ENCODE measurements at places on chromosomes 2 and 18.

GRCh38 chr2:96946625-96947024, 39.8 kb downstream of the FAM178B start:
- DNase-seq = no peak

- no peak for DNase-seq
Measured at GRCh38 chr2:23761638-23762037, 165.3 kb downstream of the ATAD2B start.

GRCh38 chr2:5123582-5124196, 568.5 kb upstream of the SOX11 start:
- DNase-seq = no peak

DNA sequence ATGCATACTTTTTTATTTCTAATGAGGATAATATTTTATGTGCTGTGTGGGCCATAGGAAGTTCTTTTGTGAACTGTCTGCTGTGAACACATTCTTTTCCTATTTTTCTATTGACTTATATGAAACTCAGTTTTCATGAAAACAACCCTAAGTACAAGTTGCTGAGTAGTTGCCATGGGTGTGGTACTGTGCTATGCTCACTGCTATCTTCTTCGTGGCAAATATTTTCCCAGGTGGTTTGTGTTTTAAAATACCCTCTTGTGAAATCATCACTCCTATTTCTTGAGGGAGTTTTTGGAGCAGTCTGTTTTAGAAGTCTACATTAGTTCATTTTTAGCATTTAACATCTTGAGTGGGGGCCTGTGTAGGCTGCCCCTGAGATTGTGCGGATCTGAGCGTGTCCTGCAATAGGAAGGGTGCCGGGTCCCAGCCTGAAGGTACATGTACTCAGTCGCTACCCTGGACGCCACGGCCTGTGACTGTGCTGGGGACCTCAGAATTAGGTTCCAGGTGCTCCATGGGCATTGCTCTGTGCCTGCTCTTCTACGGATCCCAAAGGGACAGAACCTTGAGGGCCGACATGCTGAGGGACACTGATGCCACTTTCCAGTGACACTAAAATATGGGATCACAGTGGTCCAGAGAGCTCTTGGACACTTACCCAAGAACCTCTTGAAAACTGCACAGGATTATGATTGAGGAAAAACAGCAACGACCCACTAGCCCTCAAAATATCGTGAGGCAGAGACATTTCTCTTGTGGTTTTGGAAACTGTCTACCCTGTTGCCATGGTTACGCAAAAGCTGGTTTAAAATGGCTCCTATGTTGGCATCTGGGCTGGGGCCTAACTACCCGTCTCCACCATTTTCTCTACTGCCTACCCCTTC, 480.4 kb downstream of the TGIF1 start:
- DNase-seq = no peak

- no peak for DNase-seq
Measured at GRCh38 chr2:220913384-220913783, 658.7 kb downstream of the EPHA4 start.

DNA sequence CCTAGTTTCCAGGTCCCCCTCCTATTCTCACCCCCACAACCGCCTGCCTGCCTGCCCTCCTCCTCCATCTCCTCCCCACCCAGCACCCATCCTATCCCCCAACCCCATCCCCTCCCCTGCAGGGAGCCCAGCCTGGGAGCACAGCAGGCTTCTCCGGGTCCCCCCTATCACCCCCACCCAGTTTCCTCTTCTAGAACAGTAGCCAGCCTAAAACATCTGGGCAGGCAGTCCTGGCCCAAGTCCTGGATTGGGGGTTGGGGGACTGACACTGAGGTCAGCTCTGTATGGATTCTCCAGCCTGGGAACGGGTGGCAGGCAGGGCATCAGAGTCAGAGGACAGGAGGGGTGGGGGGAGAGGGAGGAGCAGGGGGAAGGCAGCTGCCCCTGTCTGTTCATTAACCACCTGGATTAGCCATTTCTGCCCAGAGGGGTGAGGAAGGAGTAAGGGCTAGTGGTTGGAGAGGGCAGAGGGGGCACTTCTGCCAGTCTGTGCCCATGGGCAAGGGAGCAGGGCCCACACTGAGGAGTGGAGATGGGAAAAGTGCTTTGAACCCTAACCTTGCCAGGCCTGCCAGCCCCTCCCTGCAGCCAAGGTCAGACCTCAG, 60.0 kb downstream of the TNS1 start:
- DNase-seq = no peak

GRCh38 chr18:34083910-34084535, 140.7 kb downstream of the NOL4 start:
- DNase-seq = no peak

GRCh38 chr2:88838165-88838635, 146.7 kb downstream of the RPIA start:
- DNase-seq = no peak

DNA sequence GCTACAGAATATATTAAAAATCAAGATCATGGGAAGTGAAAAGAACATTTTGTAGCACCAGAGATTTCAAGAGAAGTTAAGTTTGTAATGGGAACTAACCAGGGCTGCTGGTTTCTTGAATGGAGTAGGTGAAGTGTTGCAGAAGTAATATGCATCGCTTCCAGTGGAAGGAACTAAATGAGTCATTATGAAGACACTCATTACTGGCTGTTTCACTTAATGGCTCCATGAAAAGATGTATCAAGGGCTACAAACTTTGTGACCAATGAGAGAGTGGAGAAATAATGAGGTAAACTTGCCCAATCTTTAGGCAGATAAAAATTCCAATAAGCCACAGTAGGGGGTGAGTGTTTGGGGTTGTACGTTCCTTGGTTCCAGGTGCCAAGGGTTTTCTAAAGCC, 380.4 kb upstream of the POU3F3 start:
- DNase-seq = no peak

- DNase-seq = no peak
Measured at GRCh38 chr2:113255140-113256070, 23.3 kb downstream of the PAX8 start.

GRCh38 chr18:59148192-59148591, 8.5 kb downstream of the SEC11C start:
- no peak for DNase-seq

GRCh38 chr2:241771286-241772062, 5.1 kb upstream of the GAL3ST2 start:
- no peak for DNase-seq

- DNase-seq = no peak
Measured at GRCh38 chr18:60245096-60245495, 127.5 kb downstream of the MC4R start.

DNA sequence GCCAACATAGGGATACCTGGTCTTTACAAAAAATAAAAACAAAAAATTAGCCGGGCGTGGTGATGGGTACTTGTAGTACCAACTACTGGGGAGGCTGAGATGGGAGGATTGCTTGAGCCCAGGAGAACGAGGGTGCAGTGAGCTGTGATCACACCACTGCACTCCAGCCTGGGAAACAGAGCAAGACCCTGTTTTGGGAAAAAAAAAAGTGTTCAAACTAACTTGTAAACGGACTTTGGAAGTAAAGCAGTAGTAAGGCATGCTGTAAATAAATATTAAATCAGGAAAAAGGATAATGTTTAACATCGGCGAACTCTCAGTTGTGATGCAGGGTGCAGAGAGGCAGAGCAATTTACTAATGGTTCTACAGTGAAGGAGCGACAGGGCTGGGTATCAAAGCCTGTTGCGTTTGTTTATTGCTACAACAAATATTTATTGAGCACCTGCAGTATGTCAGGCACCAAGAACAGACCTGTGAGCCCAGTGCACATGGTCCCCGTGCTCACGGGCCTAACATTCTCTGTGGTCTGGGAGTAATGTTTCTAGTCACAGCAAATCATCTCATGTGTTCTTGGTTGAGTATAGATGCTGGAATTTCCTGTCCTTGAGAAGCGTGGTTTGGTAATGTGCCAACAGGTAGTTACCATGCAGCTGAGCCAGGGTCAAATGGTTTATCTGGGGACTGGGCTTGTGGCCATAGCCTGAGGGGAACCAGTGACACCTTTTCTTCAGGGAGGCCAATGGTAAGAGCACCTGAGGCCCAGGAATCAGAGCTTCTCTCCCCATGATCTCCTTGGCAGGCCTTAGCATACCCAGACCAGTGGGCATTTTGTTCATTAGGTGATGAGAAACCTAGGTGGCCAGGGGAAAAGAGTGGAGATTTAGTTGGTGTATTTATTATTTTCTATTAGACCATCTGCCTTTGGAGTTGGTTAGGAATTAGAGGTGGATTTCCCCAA, 27.9 kb upstream of the GREB1 start:
- no peak for DNase-seq

- no peak for DNase-seq
Measured at GRCh38 chr2:209146682-209147320, 277.0 kb upstream of the MAP2 start.

GRCh38 chr18:39705362-39705761, 2139.8 kb upstream of the CELF4 start:
- DNase-seq = no peak

GRCh38 chr2:223050188-223050587, 1.8 kb upstream of the KCNE4 start:
- DNase-seq = no peak

DNA sequence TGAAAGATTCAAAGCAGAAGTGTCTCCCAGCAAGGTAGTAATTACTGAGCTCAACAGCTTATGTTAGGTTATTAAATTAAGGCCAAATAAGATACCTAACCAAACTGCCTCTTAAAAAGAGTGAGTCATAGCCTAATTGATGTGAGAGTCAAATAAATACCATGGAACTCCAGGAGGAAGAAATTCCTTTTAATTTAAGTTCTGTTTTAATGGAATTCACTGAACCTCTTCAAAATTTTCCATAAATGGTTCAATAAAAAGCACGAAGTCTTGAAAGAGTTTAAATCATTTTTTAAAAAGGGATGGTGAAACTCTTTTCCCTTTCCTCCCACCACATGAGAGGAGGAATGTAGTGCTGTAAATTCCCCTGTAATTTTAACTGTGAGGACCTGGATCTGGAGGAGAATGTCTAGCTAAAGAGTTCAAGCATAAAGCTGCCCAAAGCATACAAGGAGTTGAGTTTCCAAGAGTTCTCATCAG, 180.8 kb upstream of the MMADHC start:
- DNase-seq = no peak

- DNase-seq = no peak
Measured at GRCh38 chr2:241850544-241851324, 8.0 kb downstream of the PDCD1 start.

- DNase-seq = no peak
Measured at GRCh38 chr2:150335596-150335995, 151.9 kb downstream of the RND3 start.

GRCh38 chr2:169300636-169301530, 61.5 kb downstream of the LRP2 start:
- no peak for DNase-seq

GRCh38 chr2:3313781-3314375, 63.7 kb downstream of the EIPR1 start:
- DNase-seq = no peak

DNA sequence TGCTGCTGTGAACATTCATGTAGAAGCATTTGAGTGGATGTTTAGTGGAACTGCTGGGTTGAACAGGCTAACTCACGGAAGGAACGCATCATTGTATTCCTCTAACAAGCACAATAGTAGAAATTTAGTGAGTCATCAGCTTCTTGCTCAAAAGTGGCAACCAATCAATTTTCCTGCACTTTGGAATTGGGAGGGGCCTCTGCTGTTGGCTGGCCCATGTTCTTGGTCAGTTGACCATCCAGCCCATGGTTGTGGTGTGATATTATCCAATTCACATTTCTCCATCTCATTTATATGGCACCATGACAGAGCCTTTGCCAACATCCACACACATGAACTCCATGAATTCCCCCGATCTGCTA, 95.0 kb downstream of the TNFRSF11A start:
- peak; percentile 19 for DNase-seq

GRCh38 chr2:212915121-212915782, 236.2 kb downstream of the IKZF2 start:
- DNase-seq = no peak

- no peak for DNase-seq
Measured at GRCh38 chr18:63975628-63976027, 5.7 kb downstream of the SERPINB8 start.

- DNase-seq = no peak
Measured at GRCh38 chr18:25044694-25045093, 307.3 kb downstream of the ZNF521 start.

DNA sequence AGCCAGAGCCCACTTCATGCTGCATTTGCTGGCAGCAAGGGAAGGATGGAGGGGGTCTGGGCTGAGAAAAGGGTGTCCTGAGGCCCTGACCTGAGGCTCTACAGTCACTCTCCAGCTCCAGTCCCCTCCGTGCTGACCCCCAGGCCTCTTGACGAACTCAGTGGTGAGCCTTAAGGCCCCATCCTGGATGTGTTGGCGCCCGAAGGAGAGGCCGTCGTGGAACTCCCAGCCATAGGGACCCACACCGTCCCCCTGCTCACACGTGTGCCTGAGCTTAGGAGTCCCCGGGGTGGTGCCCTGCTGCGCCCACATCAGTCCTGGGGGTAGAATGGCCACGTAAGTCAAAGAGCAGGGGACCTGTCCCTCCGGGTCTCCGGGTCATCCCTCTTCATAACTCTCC, 776 bp downstream of the MOGS start:
- DNase-seq = no peak

DNA sequence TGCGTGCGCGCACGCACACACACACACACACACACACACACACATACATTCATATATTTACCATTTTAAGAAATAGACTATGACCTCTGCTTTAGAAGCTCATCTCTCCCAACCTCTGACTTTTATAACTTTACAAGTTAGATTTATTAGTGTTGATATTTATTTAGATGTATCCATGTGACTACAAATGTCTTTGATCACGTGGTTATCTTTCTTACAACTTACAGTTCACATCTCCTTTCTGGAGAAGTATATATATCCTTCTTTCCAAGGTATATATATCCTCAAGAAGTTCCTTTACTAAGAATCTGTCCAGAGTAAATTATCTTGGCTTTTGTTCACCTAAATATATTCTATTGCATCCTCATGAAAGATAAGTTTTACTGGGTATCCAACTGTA, 16.3 kb upstream of the LTBP1 start:
- no peak for DNase-seq

GRCh38 chr2:231709981-231710798, 1.9 kb downstream of the PTMA start:
- peak; percentile 81 for DNase-seq

DNA sequence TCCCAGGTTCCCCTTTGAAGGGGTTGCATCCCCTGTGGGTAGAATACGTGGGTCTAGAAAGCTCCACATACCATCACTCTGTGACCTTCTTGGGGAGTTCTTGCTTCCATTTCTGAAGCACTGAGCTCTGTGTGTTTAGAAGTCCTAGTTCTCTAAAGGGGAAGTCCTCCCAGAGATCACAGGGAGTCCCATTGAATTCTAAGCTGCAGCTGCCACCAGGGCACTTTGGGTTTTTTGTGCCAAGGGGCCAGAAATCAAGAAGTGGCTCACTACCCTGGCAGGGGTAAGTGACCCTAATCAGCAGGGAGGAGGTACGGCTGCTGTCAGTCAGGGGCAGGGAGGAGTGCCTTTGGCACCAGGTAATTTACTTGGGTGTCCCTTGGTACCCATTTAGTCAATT, 70.9 kb downstream of the EHD3 start:
- DNase-seq = no peak

- DNase-seq = peak; percentile 67
Measured at GRCh38 chr2:170873035-170873692, 55.9 kb upstream of the GORASP2 start.

All from activated CD4-positive, alpha-beta T cell treated with anti-CD3 and anti-CD28 coated beads for 4 hours (primary cell).